ENCODE measurements at places on chromosomes 1 and 21.

DNA sequence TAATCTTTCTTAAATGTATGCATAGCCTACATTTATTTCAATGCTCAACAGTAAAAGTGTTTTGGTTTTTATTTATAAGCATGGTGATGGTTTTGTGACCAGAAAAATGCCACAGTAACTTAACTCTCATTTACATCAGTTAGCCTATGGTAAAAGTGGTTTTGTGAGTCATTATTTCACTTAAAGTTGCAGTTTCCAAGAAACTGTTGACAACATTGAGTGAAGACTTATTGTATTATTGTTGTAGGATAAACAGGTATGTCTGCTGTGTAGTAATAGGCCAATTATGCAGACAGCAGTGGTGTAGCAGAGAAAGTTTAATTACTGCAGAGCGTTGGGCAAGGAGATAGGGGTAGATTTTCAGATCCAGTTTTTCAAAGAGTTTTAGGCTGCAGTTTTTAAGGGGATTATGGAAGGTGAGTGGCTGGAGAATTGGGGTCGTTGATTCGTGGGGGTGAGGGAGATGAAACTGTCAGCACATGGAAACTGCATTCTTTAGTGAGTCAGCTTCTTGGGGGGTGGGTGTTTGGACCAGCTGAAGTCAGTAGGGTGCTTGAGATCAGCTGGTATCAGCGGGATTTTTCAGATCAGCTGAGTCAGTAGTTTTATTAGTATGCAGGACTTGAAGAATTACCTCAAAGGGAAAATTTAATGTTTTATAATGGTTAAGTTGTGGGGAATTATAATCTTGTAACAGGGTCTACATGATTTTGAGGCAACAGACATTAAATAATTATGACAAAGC is 168.7 kb upstream of the FMN2 start:
- DNase-seq: no peak

DNA sequence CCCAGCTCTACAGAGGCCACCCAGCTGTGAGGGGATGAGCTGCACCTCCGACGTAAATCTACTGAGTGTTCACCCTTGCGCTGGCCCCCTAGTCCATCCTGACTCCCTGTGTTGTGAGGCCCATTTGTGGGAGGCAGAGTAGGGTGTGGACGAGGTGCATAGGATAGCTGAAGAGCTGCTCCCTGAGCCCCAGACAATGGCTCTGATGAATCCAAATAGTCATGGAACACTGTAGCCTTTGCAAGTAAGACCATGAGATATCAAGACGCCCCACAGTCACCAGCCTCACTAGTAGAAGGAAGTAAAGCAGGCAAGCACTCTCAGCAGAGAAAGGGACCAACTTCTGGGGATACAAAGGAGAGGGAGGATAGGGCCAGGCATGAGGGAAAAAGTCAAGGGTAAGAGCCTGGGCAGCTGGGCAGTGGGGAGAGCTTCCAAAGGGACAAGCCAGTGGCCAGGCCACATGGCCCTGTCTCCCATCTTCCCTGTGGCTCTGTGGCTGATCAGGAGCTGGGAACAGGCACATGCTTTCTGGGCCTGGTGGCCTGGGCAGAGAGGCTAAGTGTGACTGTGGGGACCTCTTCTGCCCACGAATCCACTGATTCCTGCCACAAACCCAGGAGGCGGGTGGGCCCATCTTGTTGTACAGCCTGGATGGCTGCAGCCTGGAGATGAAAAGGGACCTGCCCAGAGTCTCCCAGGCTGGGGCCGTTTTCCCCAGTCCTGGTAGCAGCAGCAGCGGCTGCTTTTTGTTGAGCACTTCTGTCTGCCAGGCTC is 55.5 kb upstream of the EPS8L3 start:
- DNase-seq: no peak

GRCh38 chr1:98426092-98426491 is 235.4 kb upstream of the SNX7 start:
- no peak for DNase-seq

GRCh38 chr1:77139389-77139788 is 79.8 kb downstream of the PIGK start:
- no peak for DNase-seq

- DNase-seq: no peak
Observed at GRCh38 chr1:53315046-53315445, 12.8 kb downstream of the LRP8 start.

- DNase-seq: no peak
Observed at GRCh38 chr1:58839147-58839795, 55.4 kb upstream of the JUN start.

- no peak for DNase-seq
Observed at GRCh38 chr1:61079296-61079897, 3.0 kb upstream of the NFIA start.

DNA sequence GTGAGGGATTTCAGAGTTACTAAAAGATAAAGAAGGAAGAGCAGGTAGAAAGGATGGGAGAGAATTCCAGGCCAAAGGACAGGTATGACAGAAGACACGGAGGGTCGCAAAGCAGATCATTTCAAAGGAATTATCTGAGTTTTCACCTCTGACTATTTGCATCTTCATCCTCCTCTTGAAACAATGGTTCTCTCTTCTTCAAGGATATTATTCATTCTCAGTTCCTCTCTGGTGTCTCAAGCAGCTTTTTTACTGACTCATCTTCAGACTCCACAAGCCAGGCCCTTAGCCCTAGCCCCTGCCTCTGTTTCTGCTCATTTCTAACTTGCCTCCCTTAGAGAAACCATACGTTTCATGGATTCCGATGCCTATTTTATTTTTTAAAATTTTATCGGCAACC is 15.0 kb downstream of the DDX59 start:
- no peak for DNase-seq

DNA sequence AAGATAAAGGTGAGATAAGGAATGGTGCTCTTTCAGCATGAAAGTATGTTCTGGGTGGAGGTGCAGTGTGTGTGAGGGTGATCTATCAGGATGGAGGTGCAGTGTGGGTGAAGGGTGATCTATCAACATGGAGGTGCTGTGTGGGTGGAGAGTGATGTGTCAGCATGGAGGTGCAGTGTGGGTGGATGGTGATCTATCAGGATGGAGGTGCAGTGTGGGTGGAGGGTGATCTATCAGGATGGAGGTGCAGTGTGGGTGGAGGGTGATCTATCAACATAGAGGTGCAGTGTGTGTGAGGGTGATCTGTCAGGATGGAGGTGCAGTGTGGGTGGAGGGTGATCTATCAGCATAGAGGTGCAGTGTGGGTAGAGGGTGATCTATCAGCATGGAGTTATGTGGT is 12.3 kb upstream of the MAP10 start:
- DNase-seq: no peak

DNA sequence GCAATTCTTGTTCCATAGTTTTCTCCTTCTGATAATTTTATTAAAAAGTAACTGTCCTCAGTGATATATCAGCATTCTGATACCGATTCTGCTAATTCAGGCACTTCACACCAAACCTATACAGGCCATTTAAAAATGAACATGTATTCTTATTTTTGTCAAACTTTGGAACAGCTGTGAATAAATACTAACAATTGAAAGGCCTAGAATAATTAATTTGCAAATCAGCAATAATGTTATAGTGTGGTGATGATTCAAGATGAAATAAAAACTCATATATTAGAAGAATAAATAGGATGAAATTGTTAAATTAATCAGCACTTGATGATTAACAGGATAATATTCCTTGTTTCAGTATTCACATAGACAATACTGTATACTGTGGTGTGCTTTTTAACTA is 9.9 kb downstream of the CDKN2C start:
- DNase-seq: peak; percentile 31

DNA sequence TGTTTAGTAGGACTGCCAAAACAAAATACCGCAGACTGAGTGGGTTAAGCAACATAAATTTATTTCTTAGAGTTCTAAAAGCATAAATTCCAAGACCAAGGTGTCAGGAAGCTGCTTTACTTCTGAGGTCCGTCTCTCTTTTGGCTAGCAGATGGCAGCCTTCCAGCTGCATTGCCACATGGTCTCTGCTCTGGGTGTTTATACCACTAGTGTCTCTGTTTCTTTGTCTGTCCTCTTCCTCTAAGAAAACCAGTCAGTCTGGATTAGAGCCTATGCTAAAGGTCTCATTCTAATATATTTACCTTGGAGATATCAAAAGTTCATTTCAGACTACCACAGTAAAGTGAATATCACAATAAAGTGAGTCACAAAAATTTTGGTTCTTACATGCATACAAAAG is 519.8 kb downstream of the COL11A1 start:
- DNase-seq: no peak

DNA sequence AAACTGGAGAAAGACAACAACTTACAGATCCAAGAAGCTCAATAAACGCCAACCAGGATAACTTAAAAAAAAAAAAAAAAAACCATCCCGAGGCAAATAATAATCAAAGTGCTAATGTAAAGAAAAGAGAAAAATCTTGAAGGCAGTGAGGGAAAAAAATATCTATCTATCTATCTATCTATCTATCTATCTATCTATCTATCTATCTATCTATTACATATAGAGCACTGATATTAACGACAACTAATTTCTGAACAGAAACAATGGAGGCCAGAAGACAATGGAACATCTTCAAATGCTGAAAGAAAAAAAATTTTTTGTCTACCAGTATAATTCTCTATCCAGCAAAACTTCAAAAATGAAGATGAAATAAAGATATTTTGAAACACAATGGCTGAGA is 18.0 kb downstream of the PACC1 start:
- peak; percentile 5 for DNase-seq

- DNase-seq: no peak
Observed at GRCh38 chr1:230901671-230902070, 33.4 kb upstream of the C1orf198 start.

- peak; percentile 98 for DNase-seq
Observed at GRCh38 chr1:23562137-23562876, 3.0 kb upstream of the ID3 start.

- DNase-seq: peak; percentile 89
Observed at GRCh38 chr1:27099587-27100334, 55.2 kb downstream of the SLC9A1 start.

- DNase-seq: no peak
Observed at GRCh38 chr21:35333831-35334618, 284.9 kb upstream of the RUNX1 start.

DNA sequence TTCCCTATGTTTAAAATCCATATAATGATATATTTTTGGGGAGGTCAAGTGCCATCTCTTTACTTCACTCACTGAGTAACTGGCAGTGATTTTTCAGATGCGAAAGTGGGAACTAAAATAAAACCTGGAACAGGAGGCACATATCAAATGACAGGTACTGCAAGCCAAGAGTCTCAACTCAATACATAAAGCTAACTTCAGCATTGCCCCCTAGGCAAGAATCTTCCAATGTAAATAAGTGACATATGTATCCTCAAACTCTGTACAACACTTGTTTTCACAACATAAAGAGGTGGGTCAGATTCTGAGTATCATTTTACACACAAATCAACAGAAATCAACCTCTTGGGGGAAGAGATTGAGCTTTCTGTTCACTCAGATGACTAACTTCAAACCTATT is 18.1 kb downstream of the DCAF8 start:
- no peak for DNase-seq

DNA sequence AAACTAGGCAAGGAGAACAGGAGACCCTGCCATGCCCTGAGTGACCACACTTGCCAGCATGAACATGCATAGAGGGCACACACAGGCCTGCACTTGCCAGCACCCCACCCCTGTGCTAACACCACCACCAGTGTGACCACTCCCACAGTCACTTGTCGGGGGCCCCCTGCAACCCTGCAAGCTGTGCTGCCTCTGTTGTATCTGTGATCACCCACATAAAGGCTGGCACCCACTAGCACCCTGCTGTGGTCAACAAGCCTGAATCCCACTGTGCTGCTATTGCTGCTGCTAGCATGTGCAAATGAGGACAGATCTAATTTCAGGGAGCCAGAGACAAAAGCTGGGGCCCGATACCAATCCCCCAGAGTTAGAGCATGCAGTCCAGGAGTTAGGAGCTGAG is 217.7 kb downstream of the GIPC2 start:
- DNase-seq: no peak

DNA sequence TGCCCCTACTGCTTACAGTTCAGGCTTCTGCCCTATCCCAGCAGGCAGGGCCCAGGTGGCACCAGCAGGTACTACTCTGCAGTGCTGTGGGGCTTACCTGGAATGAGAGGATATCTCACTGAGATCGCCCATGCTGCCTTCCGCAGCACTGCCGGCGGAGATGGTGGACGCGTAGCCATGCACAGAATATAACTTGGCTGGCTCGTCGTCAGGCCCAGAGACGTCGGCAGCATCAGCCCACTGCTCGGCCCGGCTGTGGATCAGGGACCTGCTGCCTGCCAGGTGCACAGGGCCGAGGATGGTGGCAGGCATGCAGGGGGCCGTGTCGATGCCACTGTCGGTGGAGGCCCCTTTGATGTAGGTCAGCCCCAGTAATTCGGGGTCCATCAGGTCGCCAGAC is 190.9 kb downstream of the SIPA1L2 start:
- DNase-seq: no peak

- DNase-seq: no peak
Observed at GRCh38 chr1:56336982-56337381, 242.4 kb downstream of the PLPP3 start.

DNA sequence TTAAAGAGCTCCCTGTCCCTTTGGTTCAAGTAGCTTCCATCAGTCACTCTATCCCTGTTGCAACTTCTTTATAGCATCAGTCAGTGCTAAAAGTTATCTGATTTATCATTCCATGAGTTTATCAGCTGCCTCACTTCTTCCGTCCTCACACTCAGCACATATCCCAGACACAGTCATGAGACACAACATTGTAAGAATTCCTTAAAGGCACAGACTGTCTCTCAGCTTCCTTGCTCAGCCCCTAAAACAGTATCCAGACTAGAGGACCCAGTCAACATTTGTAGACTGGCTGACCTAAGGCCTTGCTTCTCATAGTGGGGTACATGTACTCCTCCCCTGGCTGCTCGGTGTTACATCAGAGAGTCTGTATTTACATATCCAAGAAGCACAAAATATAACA is 164.9 kb upstream of the ADGRL2 start:
- DNase-seq: peak; percentile 8

DNA sequence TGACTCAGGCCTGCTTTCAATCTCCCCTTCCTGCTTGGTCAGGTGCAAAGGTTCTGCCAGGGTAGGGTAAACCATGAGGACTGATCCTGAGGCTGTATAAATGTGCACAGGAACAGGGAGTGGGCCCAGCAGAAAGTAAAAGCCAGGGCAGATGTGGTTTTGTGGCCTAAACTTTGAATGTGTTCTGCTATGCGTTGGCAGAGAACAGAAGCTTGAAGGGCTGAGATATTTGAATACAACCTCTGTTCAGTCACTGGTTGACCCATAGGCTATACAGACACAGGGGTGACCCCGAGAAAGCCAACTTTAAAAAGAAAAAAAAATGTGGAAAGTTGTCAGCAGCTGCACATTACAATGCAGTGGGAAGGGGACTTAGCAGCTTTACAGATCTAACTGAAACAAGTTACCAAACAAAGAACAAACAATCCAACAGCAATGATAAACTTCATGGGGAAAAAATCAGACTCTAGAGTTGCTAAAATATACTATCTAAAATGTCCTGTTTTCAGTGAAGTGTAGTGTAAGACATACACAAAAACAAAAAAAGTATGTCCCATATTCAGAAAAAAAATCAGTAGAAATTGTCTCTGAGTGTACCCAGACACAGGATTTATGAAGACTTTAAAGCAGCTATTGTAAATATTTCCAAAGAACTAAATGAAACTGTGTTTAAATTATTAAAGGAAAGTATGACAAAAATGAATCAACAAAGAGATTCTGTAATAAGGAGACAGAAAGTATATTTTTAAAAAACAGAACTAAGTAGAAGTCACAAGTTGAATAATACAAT is 216.1 kb downstream of the RPS6KC1 start:
- no peak for DNase-seq
